Stimulated activated CD4-positive, alpha-beta T cell treated with anti-CD3 and anti-CD28 coated beads, Interleukin-1b, Interleukin-23, amount 100 ng/mL, for 48 hours (primary cell): ENCODE measurements at places on chromosomes 6 and 20.

DNA sequence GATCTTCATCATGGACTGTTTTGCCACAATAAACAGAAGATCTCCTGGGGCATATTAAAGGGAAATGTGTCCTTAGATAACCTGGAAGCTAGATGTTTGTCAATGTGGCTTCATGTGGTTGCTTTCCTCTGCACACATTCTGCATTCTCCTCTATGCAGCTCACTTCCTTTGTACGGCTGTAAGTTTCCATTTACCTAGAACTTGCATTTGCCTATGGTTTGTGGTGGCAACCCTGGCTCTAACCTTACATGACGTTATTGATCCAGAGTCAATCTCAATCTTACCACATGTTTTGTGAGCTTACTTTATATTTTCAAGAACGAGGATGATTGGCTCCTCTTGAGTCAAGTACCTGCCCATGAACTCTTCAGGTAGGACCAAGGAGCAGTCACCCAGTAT lies 863.1 kb downstream of the MAFB start:
- DNase-seq, result no peak

- DNase-seq, result no peak
Observed at GRCh38 chr6:48423640-48424365, 312.8 kb upstream of the PTCHD4 start.

DNA sequence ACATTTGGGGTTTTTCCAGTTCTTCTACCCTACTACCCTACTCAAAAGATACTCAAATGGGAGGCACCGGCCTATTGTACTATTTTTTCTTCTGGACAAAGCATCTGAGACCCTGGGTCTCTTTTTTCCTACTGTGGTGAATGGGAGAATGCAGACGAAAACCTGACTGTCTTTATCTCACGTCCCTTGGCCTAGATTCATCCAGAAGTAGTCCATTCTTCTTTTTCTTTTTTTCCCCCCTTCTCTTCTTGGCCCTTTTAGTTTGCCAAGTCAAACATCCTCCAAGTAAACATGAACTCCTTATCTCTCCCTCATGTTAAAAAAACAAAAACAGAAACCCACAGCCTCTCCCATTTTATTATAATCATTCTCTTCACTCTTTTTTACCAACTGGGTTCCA lies 8.7 kb upstream of the ILRUN start:
- no peak for DNase-seq

GRCh38 chr6:13267142-13267651 lies 61.1 kb downstream of the TBC1D7 start:
- no peak for DNase-seq

DNA sequence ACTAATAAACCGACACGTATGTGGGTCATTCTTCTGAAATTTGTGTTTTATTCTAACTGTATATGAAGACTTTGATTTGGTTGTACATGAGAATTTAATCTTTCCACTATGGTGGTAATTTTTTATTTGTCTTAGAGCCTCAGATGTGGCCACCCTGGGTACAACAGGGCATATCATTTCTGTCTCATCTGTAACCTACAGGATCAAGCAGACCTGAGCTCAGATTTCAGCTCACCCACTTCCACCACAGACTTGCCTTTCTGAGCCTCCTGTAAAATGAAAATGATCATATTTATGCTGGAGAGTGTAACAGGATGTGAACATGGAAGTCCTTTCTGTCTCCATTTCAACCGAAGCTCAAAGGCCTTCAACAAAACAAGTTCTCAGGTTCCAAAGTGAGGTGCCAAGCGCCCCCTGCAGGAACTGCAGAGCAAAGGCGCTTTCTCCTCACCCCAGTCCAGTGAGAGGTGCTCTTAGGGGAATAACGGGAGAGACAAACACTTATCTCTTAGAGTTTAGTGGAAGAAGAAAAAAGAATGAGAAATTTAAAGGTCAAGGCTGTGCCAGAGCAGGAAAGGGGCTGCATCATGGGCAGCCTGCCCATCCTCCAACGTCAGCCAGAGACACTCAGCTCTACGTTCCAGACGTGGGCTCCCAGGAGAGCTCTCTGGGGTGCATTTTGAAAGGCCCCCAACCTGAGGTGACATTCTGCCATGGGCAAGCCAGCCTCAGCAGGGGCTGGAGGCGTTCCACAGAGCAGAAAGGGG lies 23.0 kb upstream of the CD24 start:
- DNase-seq, result peak; percentile 60

DNA sequence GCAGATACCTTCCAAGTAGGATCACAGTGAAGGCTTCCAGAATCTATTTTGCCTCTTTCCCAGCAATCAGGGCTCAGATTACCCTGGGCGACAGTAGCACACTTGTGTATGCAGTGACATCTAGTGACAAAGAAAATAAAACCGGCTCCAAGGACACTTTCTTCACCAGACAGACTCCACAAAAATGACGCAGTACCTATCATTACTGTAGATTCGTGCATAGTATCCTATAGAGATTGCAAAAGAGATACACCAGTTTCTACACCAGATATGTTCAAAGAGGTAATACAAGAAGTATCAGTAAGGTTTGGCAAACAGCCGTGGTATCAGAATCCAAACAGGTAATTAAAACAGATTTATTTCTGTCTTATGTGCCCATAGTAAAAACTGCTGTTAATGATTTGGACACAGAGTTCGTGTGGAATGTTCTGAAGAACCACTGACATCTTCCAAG lies 600.4 kb upstream of the JAG1 start:
- DNase-seq, result no peak

- no peak for DNase-seq
Observed at GRCh38 chr20:50415516-50416268, 94.5 kb upstream of the PTPN1 start.

GRCh38 chr6:169427856-169428255 lies 174.2 kb upstream of the THBS2 start:
- no peak for DNase-seq

DNA sequence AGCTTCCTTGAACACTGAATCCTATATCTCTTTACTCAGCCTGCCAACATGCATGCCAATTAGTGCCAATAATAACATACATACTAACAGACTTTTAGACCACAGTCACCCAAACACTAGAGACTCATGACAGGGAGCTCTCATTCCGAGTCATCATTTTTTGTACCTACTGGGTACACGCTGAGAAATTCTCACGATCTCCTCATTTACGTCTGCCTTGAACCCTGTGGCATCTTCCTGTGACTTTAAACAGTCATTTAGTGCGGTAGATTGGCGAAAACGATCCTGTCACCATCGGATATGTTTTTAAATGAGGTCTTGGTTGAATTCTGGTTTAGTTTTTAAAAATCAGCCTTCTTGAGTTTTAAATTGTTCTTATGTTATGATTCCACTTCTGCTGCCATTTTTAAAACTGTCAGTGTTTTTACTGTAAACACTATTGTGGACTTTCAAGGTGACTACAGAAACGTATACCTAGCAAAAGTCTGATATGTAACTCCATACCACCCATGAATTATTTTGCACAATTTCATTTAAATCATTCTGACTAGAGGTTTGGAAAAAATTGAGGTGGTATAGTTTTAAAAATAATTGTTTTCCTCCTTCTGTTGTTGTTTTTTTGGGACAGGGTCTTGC lies 275.4 kb downstream of the TSHZ2 start:
- peak; percentile 4 for DNase-seq

DNA sequence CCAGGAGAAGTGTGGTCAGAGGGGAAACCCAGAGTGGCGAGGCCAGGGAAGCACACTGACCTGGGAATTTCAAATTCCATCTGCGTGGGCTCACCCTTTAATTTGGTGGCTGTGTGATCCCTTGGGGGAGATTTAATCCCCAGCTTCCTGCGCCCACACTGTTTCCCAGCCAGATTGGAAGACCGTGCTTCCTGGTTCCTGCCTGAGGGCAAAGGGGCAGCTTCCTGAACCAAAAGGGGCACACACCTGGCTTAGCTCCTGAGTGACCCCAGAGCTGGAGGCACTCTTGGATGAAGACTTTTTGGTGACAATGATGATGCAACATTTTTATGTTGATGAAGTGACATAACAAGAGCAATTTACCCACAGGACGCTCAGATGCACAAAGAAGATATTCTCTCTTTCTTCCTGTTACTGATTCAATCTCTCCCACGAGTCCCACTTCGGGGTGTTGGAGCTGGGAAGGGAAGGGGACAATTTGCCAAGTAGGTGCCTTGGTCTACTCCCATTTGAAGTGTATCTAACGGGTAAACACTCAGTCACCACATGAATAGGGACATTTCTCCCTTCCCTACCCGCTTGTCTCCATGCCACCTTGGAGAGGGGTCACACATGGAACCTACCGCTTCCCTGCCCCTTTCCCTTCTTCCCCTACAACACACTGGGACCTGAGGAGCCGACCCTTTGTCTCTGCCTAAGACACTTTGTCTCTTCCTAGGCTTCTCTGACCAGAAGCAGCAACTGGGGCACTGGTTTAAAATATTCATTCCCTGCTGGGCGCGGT lies 28.6 kb upstream of the CDKN1A start:
- DNase-seq, result no peak

GRCh38 chr6:40563111-40563510 lies 24.1 kb downstream of the LRFN2 start:
- DNase-seq, result no peak

GRCh38 chr6:81694207-81694606 lies 58.3 kb downstream of the TENT5A start:
- no peak for DNase-seq

DNA sequence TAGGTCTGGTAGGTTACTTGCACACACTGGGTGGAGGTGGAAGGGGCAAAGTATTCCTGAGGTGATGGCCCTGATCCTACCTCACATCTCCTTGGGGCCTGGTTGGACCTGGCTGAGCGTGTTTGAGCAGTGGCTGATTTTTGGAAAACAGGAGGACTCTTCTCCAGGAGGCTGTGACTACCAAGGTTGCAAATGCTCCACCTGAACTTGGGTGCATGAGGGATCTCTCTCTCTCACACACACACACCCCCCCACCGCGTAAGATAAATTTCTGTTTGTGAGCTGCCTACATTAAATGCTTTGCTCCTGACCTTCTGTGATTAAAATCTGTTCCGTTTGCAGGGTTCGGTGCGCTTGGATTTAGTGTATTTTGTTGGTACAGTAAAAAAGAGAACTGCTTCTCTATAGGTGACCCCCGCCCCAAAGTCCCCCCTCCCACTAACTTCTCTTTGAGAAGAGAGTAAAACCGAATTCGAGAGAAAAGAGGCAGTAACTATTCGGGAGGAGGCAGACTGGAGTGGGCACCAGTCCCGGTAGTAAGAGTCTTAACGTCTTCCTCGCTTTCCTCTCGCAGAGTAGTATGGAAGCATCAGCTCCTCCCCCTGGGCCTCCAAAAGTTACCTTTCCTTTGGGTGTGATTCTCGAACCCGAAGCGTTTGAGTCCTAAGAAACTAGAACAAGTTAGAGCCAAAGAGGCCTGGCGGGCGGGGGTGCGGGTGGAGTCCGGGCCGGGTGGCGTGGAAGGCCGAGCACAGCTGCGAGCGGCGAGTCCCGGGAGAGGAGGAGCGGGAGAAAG lies 585 bp upstream of the DSE start:
- no peak for DNase-seq

GRCh38 chr20:23368316-23369071 lies 6.5 kb downstream of the GZF1 start:
- DNase-seq, result no peak

GRCh38 chr20:34397096-34397495 lies 34.0 kb downstream of the ITCH start:
- no peak for DNase-seq

GRCh38 chr6:136226674-136227377 lies 23.3 kb downstream of the MTFR2 start:
- DNase-seq, result no peak

- DNase-seq, result no peak
Observed at GRCh38 chr6:156795825-156796224, 18.6 kb downstream of the ARID1B start.
